ENCODE measurements at places on chromosomes 1 and 21.

DNA sequence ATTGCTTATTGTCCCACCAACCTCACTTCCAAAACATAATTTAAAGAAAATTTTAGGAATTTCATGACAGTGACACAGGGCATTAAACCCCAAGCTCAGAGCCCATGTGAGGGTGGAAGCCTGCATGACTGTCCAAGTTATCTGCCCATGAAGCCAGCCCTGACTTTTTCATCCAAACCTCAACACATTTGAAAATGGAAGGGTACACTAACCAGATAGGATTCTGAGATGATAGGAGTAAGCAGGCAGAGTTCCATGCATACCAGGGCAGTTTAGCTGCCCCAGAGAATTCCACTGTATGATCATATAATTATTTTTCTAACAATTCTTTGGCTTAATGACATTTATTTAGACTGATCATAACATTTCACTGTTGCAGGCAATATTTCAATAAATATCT lies 986.0 kb downstream of the TTLL7 start:
- no peak for DNase-seq

- no peak for DNase-seq
Observed at GRCh38 chr1:87872189-87872588, 543.5 kb downstream of the LMO4 start.

- no peak for DNase-seq
Observed at GRCh38 chr1:219882755-219883154, 45.6 kb downstream of the SLC30A10 start.

DNA sequence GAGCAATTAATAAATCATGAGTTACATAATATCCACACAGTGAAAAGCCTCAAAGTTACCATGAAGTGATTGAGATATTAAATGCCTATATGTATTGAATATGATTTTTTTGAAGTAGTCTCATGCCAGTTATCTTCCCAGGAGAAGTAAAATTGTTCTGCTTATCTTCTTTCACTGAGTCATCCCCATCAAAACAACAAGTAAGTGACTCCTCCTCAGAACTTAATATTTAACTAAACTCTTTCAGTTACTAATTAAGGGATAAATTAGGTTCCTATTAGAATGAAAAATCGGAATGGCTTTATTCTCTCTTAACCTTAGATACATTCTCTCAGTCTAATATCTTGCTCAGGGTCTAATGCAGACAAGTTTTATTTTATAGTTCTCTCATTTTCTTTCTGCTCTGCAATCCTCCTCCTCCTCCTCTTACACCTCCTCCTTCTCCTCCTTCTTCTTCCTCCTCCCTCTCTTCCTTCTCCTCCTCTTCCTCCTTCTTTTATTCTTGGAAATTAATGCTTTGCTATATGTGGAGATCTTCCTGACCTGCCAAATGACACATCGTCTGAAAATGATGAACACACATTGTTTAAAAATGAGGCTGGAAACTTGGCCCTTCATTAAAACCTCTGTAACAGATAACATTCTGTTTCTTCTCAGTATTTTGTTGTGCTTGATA lies 110.9 kb downstream of the RUNX1 start:
- no peak for DNase-seq

GRCh38 chr1:188140958-188141357 lies 1312.2 kb downstream of the PLA2G4A start:
- DNase-seq = no peak
